ENCODE measurements at places on chromosomes 7 and 10.

GRCh38 chr7:81684033-81684432, 85.8 kb downstream of the HGF start:
- no peak for DNase-seq

DNA sequence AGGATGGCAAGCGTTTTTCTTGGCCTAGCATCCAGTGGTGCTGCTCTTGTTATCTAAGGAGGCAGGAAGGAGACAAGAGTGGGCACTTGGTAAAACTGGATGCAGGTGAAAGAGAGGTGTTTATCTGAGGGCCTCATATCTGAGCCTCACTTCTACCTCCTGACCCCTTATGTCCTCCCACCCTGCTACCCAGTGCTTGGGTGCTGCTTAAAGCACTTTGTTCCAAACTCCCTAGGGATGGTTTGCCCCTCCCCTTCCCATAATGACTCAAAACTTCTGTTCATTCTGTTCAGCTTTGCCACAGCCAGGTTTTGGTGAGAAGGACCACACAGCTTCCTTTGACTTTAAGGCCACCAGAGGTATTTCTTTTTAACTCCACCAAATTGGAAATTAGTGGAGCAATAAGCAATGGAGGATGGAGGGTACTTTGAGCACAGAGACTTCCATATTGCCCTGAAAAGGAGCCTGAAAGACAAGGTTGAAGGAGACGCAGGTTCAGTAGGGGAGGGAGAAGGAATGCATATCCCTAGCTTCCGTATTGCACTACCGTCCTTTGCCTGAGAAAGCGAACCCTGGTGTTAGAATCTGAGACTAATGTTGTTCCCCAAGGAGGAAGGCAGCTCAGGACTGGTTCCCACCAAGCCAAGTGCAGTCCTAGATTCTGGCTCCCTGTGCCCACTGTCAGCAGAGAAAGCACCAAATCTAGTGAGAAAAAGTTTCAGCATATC, 30.1 kb downstream of the ENTPD1 start:
- DNase-seq = no peak

DNA sequence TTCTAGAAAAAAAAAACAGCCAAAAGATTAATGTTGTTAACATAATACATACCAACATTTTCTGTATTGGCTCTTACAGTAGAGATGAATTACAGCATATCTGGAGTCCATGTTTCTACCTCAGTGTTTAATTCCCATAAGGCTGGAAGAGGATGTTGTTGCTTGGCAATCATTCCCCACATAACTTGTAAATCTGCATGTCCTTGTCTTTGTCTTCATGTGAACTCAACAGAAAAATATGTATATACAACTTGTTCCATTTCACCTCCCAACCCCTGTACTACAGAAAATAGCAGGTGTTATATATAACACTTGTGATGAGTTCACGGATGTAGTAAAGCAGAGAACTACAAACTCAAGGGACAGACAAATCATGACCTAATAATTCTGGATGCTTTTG, 160.9 kb upstream of the SEMA3C start:
- no peak for DNase-seq

- DNase-seq = no peak
These were observed 151.7 kb downstream of the PLXDC2 start for GRCh38 chr10:19967981-19968380.

- no peak for DNase-seq
These were observed 596.7 kb upstream of the LRRTM3 start for GRCh38 chr10:66329147-66329546.
